ENCODE measurements at places on chromosomes 16 and 17.

DNA sequence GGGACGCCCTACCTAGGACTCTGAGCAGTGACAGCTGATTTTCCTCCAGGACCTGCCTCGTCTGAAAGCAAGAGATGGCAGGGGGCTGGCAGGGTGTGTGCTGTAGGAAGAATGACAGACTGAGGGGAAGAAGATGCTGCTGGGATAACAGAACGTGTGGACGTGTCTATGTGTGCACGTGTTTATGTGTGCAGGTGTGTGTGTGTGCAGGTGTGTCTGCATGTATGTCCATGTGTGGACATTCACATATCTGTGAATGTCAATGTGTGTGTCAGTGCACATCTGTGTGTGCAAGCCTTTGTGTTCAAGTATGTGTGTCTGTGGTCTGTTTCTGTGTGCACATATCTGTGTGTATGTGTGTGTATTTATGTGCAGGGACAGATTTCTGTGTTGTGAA is 132.5 kb downstream of the SDK2 start:
- no peak for DNase-seq

DNA sequence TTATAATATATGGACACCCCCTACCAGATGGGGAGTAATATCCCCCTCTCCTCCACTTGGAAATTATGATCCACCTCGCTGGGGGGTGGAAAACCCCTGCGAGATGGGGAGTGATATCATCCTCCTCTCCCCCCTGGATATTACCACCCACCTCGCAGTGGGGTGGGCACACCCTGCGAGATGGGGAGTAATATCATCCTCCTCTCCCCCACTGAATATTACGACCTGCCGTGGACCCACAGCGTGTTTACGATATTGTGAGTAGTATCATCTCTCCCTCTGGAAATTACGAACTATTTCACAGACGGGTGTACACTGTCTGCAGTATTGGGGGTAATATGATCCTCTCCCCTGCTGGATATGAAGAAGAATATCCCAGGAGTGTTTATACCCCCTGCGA is 228.3 kb upstream of the WSCD1 start:
- no peak for DNase-seq

- no peak for DNase-seq
Measured at GRCh38 chr17:40306395-40306794, 2.6 kb upstream of the RARA start.

DNA sequence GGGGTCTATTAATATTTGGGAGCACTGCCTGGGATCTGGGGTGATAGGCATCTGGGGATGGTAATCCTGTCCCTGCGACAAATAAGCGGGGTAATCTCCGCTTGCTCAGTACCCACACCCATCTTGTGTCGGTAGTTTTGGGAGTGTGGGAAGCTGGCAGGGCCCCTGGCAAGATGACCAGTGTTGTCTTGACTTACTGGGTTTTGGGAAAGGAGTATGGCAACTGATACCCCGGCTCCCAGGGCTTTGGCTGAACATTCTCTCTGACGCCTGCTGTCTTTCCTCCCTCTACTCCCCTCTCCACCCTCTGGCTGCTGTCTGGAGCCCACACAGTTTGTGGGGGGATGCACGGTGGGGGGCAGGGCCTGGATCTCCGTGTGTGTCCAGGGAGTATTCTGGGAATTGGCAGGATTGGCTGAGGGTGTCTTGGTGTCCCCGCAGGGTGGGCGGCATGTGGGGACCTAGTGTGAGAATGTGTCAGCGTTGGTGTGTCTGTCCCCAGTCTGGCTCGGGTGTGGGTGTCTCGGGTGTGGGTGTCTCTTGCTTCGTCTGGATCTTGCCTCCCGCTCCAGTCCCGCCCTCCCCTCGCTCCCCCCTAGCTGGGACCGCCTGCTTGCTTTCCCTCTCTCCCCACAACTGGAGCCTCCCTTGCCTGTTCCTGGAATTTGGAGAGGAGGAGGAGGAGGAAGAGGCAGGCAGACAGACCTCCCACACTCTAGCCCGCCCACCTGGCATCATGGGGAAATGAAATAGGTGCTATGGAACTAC is 12.0 kb downstream of the RARA start:
- peak; percentile 71 for DNase-seq

DNA sequence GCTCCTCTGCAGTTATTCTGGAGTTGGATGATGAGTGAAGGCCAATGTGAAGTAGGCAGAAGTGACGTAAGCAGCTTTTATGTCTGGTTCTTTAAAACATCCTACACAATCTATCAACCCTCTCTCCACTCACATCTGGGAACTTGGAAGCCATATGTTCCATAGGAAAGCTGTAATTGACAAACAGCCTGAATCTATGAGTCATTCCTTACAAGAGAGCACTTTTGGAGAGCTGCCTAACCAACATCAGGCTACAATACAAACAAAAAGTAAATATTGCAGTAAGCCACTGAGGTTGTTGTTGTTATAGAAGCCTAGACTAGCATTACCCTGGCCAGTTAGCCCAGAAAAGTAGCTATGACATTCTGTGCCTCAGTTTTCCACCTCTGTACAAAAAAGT is 5.9 kb downstream of the CCL7 start:
- peak; percentile 96 for DNase-seq

GRCh38 chr16:19223235-19224170 is 55.5 kb downstream of the SYT17 start:
- no peak for DNase-seq

DNA sequence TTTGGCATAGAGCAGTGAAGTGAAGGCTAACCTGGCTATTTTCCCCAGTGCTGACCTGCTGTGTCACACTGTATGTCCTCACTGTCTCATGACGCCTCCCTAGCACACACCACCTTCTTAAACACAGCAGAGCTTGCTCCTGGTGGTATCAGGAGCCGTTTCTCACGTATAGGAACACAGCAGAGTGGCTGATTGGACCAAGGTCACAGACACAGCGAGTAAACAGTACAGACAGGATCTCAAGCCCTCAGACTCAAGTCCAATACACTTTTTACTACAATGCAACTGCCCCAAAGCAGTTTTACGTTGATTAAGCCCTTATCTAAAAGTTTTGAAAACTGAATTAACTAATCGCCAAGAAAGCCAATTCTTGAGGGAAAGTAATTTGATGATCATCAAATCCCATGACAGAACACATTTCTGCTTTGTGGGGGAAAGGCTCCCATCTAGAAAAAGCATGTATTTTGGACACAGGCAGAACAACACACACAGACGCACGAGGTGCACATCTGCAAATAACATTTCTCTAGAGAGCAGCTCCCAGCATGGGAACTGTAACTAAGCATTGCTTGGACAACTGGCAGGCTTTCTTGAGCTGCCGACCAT is 15.2 kb downstream of the ARHGAP17 start:
- no peak for DNase-seq

DNA sequence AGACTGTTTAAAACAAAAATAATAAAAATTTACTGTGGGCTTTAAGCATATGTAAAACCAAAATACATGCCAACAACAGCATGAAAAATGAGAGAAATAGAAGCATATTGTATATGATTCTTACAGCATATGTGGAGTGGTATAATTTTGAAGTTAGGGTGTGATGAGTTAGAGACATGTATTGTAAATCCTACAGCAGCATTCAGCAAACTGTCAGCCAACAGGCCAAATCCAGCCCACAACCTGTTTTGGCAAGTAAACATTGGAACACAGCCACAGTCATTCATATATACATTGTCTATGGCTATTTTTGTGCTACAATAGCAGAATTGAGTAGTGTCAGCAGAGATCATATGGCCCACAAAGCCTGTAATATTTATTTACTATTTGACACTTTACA is 42.3 kb downstream of the ZNF18 start:
- no peak for DNase-seq

DNA sequence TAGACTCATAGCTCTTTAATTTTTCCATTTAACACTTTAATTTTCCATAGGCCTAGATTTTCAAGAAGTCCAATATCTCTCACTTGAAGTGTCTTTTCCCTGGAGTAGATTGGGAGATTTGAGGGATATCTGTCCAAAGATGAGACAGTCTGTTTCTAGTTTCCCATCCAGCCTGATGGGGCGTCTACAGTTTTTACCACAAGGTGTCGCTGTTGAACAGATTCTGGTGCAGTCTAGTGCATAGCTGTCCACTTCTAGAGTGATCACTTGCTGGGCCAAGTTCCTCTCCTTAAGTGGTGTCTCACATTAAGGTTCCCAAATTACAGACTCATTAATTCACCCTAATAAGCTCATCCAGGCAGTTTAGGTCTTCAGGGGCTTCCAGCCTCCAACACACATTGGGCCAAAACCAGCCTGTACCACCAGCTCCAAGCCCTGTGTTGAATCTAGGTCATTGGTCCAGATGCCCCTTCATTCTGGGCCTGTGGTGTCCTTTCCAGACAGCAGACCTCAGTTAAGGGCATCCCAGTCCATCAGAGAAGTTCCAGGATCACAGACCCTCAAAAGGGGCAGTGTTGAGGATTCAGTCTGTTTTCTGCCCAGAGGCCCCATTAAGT is 9.4 kb downstream of the SNX20 start:
- DNase-seq, result no peak

- no peak for DNase-seq
Measured at GRCh38 chr16:6341981-6342380, 990.7 kb upstream of the RBFOX1 start.

DNA sequence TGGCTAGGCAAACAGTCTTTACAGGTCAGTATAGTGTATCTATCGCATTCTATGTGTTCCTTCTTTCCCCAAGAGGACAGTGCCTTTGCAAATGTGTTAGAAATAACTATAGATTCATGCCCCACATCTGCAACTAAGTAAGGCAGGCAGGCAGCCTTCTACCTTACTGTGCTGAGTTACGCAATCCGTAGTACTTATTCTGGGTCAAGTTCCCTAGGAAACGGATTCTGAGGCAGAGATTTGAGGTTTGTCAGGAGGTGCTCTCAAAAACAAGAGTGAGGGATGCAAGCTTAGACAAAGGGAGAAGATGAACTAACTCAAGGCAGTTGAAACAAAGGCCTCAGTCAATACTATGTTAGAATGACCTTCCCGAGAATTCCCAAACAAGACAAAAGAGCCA is 12.7 kb upstream of the ANKFY1 start:
- peak; percentile 14 for DNase-seq

DNA sequence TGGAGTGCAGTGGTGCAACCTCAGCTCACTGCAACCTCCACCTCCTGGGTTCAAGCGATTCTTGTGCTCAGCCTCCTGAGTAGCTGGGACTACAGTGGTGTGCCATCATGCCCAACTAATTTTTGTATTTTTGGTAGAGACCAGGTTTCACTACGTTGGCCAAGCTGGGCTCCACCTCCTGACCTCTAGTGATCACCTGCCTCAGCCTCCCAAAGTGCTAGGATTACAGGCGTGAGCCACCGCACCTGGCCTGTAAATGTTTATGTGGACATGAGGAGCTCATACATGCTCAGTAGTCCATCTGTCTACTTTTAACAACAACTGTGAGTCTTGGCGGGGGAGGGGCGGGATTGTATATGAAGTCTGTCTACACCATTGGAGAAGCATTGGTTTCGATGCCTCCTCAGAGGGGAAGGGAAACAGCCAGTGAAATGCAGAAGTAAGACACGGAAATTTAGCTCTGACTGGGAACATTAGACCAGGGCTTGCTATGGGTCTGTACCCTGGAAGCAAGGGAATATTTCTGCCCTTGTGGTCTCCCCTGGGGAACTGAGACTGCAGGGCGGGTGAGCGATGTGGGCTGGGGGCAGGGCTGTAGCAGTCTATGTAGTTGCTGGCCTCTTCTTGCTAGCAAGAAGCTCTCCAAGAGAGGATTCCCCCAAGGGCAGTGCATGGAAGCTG is 9.3 kb downstream of the NUBP1 start:
- DNase-seq, result no peak

DNA sequence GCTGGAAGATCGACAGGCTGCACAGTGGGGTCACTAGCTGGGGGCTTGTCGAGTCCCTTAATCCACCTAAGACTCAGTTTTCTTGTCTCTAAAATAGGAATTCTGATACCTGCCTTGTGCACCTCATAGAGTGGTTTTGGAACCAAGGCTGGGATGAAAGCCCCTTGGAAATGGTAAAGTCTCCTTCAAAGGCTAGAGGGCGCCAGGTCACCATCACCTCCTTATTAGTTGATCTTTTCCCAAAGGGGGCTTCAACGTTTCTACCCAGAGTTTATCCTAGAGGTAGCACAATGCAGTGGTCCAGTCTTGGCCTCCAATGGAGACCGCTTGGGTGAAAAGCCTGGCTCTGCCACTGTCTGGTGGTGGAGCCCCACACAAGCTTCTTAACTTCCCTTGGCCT is 158.2 kb downstream of the AIPL1 start:
- no peak for DNase-seq

DNA sequence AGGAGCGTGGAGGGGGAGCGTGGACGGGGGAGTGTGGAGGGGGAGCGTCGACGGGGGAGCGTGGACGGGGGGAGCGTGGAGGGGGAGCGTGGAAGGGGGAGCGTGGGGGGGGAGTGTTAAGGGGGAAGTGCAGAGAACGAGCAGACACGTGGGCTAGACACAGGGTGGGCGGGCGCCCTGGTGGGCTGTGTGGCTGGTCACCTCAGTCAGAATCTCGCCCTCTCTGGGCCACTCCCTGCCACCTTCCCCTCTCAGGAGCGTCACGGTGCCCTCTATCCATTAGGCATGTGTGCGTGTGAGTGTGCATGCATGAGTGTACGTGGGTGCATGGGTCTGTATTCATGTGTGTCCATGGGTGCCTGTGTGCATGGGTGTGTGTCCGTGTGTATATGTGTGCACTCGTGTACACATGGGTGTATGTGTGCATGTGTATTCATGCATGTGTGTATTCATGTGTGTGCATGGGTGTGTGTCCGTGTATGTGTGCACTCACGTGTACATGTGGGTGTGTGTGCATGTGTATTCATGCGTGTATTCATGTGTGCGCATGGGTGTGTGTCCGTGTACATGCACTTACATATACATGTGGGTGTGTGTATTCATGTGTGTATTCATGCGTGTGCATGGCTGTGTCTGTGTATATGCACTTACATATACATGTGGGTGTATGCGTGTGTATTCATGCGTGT is 49.3 kb upstream of the PABPN1L start:
- no peak for DNase-seq

DNA sequence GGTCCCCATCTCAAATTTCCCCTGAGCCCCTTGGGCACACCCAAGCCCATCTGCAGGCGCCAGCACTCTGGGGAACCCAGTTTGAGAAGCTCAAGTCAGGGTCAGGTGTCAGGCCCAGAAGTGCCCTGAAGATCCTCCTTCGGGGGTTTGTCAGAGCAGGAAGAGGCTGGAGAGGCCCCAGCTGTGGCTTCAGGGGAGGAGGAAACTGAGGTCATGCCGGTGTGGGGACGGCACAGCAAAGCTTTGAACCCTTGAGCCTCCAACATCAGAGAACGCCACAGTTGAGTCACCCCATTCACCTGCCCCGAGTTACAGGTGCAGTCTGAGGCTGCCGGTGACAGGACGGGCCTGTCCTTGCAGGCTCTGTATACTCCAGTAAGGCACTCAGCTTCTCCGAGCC is 140.2 kb upstream of the CIBAR2 start:
- DNase-seq, result no peak

Measured in fibroblast of skin of abdomen (primary cell).